ENCODE measurements at places on chromosomes 5 and 9.

DNA sequence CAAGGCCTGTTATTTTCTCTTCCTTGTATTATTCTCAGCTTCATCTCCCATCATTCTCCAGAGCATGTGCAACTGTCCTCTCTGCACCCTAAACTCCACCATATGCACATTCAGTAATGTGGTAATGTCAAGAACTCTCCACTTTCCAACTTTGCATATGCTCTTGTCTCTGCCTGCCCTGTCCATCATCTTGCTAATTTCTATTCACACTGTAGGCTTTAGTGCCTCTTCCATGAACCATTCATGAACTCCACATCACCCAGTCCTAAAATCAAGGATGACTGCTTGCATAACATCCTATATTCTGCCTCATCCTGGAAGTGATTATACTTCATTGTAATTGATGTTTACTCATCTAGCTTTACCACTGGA is 354.8 kb downstream of the PDE4D start:
- DNase-seq, result no peak

DNA sequence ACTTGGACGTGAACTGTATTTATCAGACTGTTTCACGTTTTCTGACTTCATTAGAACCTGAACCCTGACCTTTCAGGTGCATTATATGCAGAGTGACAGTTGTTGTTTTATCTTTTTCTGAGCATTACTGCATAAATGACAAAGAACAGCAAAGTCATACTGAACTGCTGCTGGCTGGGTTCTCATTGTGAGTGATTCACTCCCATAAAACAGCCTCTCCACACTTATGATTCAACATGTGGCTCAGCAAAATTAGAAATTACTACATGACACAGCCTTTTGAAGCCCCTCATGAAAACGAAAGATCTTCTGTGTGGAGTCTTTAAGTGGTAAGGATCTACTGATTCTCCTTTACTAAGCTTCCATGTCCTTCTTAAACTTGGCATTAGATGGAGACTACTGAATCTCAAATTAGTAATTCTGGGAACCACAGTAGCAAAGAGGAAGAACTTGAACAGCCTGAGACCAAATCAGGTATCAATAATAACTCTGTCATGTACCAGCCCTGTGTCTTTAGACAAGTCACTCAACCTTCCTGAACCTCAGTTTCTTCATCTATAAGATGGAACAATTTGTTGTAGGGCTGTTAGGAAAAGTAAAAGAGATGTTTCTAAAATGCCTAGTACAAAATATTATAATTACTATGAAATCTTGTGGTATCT is 172.3 kb upstream of the GNA14 start:
- DNase-seq, result peak; percentile 65

GRCh38 chr9:83533296-83533695 is 4.9 kb downstream of the FRMD3 start:
- DNase-seq, result no peak

- DNase-seq, result peak; percentile 33
Measured at GRCh38 chr5:60978968-60979367, 34.0 kb downstream of the NDUFAF2 start.

- DNase-seq, result no peak
Measured at GRCh38 chr5:61491861-61492260, 159.8 kb downstream of the ZSWIM6 start.

DNA sequence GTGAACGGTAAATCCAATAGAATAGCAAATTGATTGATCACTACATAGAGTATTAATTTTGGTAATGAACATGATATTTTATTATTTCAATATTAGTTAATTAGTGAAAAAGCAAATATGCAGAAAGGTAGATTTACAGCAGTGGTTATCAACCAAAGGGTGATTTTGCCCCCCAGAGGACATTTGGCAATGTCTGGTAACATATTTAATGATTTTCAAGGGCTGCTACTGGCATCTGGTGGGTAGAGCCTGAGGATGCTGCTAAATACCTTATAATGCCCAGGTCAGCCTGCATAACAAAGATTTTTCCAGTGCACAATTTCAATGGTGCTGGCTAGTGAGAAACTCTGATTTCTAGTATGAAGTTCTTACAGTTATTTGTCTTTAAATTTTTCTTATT is 1313.7 kb downstream of the PTPRD start:
- no peak for DNase-seq

DNA sequence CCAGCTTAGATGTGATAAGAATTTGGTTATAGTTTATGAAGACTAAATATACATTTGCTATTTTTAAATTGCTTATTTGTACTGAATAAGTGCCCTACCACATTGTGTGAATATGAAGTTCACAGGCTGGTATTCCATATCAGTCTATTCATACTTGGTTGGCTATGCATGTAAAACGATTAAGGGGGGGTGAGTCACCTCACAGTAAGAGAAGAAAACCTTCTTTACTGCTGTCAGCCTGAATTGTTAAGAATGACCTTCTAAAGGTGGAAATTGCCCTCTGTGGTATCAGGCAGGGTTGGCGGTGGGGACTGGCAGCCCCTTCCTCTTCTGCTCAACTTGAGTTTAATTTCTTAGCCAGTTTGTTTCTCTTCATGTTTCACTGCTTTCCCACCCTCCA is 127.0 kb upstream of the RPS23 start:
- no peak for DNase-seq

- DNase-seq, result no peak
Measured at GRCh38 chr5:109080481-109080880, 329.3 kb downstream of the PJA2 start.

DNA sequence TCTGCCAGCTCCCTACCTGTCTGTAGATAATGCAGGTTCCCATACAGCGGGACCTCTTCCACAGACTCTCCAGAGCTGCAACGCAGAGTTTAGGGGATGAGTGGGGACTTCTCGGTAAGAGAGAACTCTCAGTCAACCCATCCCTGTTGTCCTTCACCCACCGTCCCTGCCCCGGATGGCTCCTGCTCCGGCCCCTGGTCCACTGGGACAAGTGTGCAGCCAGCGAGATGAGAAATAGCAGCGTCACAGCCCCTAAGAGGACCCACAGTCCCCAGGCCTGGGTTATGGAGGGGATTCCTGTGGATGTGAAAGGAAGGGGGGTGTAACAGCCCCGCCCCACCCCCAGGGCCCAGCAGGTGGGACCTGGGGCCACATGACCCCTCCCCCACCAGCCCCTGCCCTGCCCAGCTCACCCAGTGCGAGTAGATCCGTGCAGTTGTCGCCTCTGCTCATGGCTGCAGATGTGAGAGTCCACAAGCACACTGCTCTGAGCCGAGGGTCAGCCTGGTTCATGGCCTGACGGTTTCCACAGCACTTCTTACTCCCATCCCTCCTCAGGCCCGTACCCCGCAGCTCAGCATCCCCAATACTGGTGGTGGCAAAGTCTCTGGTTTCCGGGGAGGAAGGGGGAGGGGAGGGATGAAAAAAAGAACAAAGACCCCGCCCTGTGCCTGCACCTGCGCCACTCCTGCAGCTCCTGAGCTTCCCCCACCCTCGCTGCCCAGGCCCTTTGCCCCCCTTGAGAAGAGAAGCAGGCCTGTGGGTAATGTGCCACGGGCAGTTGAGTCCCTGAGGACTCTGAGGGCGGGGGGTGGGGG is at the start of gene SIT1:
TSS of gene SIT1 (minus strand) at position 591 of the 818 bp plus-strand sequence. CDS start at position 513, 78 bp downstream.
- no peak for DNase-seq

DNA sequence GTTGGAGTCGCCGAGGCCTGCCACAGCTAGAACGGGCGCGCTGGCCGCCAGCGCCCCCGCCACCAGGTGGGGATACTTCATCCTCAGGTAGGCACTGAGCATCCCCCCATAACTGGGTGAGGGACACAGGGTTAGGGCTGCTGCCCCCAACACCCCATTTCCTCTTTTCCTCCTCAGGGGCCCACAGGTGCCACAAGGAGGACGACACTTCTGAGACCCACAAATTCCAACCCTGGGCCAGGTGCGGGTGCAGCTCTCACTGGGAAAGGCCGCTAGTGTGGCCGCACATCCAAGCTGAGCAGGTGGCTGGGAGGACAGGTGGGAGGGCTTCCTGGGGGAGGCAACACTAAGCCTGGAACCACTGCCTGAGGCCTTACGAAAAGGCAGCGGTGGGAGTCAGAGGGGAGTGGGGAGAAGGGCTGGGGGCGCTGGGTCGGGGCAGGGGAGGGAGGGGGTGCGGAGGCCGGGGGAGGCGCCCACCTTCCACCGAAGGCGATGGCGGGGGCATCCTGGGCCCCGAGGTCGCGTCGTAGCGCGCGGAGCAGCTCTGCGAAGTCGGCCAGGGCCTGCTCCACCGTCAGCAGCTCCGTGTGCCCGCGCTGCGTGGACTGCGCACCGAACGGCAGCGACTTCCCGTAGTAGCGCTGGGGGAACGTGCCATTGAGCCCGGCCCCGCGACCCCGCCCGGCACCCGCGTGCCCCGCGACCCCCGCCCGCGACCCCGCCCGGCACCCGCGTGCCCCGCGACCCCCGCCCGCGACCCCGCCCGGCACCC is 961 bp downstream of the DPP7 start:
- DNase-seq, result peak; percentile 46

GRCh38 chr5:39102684-39103155 is 28.5 kb upstream of the RICTOR start:
- no peak for DNase-seq

DNA sequence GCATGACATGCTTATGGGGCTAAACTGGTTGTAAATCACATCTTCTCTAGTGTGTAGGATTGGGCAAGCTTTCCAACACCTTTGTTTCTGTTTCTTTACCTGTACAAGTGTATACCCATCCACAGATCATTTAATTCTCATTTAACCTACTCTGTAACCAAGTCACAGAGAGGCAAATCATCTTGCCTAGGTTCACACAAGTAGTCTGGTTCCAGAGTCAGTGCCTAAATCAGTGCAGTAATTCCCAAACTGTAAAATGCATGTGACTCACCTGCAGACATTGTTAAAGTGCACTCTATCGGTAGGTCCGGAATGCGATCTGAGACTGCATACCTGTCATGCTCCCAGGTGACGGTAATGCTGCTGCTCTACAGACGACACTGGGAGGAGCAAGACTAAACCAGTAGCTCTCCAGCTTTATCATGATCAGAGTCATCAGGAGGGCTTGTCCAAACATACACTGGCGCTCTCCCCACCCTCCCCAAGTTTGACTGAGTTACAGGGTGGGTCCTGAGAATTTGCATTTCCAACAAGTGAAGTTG is 107.9 kb upstream of the FREM1 start:
- DNase-seq, result no peak

GRCh38 chr5:147628058-147628895 is 118.4 kb upstream of the DPYSL3 start:
- DNase-seq, result peak; percentile 87

GRCh38 chr9:74496819-74497747 is at the start of gene RORB:
TSS of gene RORB (plus strand) at chr9:74497335. CDS start at chr9:74497977, 642 bp downstream.
- DNase-seq, result no peak

DNA sequence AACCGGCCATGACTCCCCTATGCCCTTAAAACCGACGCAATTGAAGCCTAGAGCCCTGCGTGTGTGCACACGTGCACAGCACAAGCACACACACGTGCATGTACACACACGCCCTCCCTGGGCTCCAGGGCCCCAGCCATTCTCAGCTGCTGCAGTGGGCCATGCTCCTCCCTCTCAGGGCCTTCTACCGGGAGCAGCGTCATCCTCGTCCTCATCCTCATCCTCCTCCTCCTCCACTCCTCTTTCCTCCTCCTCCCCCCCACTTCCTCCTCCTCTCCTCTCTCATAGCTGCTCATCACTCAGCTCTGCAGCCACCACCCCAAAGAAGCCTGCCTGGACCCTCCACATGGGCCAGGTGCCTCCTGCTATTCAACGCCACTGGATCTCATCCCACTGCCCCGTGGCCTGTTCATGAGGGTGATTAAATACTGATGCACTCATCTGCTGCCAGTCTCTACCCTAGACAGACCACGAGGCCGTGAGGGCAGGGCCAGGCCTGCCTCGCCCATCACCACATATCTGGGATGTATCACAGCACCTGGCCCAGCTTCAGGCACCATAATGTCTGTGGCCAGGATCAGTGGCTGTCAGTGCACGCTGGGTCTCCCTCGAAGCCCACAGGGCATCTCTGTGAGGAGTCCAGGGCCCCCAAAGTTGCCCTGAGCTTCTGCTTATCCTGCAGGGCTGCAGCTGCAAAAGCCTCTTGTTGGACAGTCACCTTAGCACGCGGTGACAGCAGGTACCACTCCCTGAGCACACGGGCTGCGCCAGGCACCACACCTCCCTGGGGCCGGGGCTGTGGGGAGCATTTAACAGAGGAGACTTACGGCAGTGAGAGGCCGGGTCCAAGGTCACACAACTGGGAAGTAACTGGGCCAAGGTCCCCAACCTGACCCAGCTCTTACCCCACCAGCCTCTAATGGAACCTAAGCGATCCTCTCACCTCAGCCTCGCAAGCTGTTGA is 9.8 kb downstream of the FAM78A start:
- no peak for DNase-seq

Measured in erythroblast (primary cell).